Germinal center (tissue), 1 donor: ENCODE measurements at places on chromosomes 3 and 15.

DNA sequence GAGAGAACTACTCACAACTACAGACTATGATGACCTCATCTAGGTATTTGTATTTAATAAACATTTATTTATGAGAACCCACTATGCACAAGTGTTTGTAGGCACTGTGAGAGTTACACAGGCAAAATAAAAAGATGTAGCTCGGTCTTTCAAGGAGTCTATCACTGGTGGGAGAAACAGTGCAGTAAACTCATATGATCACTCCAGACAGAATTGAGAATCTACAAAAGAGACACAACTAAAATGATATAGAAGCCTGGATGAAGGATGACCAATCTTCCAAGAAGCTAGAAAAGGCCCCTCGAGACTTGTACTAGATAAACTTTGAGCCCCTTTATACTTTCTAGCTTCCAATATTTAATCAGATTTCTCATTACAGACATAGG, 70.2 kb upstream of the ZBTB20 start:
- no peak for DNase-seq

DNA sequence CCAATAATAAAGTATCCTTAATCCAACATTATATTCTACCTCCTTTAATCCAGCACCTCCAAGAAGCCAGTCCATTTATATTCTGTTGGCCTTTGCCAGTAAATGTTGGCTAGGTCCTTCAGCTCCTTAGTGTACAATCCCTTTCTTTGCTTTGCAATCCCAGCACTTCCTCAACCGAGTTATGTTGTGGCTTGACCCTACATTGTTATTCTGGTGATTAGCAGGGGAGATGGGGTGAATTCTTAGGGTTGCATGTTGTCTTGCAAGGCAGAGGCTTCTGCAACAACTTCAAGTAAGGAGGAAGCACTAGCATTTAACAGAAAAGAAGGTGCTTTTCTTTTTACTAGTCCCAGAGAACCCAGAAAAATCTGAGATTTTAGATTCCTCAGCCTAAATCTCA, 127.2 kb downstream of the CD47 start:
- no peak for DNase-seq

GRCh38 chr3:149833241-149833640, 20.2 kb downstream of the RNF13 start:
- no peak for DNase-seq

DNA sequence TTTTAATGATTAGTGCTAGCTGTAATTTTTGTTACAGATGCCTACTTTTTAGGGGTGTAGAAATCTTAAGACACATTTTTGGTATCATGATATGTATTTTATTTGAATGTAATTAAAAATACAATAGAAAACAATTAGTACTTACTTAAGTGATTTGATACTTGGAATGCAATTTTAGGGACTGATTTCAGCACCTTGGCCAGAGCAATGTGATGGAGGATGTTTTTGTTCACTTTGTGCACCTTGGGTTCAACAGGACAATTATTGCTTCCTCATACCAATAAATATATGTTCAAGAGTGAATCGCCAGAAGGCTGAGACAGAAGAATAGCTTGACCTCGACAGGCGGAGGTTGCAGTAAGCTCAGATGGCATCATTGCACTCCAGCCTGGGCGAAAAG, 22.3 kb downstream of the GMNC start:
- DNase-seq = no peak

GRCh38 chr3:188869628-188870027, 302.1 kb upstream of the TPRG1 start:
- DNase-seq = no peak

GRCh38 chr3:60055765-60056164, 1005.9 kb upstream of the CFAP20DC start:
- no peak for DNase-seq

- DNase-seq = no peak
These were observed 179.3 kb downstream of the POTEB3 start for GRCh38 chr15:21260966-21261395.

- DNase-seq = no peak
These were observed 23.2 kb downstream of the LMCD1 start for GRCh38 chr3:8524656-8525399.

GRCh38 chr15:68781766-68782588, 38.7 kb downstream of the ANP32A start:
- no peak for DNase-seq

DNA sequence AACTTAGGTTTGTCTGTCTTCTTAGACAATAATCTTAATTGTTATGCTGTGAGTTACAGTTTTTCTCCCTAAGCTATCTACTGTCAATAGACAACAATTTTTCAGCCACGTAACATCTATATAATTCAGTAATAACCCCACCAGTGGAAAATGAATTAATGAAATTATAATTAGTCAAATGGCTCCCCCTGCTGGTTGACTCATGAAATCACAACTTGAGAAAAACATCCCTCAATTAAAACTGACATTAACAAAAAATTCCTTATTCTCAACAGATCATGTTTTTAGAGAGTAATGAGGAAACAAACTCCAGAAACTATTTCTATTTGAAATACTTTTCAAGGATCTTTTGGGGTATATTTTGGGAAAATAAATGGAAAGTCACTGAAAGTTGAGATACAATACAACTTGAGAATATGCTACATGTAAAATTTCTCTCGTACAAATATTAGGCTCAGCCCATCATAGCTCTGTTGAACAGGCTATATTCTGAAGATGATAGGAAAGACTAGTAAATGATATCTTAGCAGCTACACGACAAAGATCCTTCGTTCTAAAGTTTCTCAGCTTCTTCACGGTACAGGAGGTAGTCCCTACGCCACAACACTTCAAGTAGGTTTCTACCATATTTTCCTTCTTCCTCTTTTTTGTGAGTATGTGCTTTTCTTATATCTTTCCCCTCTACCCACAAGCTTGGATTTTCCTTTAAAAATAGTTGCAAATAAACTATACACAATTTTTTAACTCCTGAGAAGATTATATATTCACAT, 20.7 kb downstream of the PPP1R2 start:
- DNase-seq = peak; percentile 57

GRCh38 chr3:127304121-127304744, 16.4 kb upstream of the PRR20G start:
- no peak for DNase-seq

GRCh38 chr15:25368850-25369249, 70.0 kb downstream of the UBE3A start:
- DNase-seq = no peak

DNA sequence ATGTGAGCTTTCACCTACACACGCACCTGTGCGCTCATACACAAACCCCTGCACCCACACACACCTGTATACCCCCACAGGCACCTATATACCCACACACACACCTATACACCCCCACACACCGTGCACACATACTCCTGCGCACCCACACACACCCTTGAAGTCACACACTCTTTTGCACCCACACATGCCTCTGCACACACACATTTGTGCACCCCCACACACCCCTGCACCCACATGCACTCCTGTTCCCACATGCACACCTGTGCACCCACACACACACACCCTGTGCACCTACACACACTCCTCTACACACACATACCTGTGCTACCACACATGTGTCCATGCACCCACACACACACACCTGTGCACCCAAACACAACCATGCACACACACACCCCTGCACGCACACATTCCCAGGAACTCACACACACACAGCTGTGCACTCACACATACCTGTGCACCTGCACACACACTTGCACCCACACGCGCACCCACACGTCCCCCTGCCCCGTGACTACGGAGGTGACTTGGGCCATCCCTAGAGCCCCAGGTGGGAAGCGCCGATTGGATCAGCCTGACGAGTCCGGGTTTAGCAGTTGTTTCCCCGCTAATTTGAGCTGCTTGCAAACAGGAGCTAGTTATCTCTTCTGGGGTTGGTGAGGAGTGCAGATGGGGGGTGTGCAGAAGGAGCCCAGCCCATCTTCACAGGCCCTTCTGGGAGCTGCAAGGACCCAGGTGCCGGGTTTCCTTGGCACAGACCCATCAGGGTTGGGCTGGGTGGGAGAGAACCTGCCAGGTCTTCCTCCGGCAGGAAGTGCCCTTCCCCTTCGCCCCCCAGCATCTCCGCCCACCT, 97.8 kb downstream of the CHSY1 start:
- DNase-seq = no peak

- no peak for DNase-seq
These were observed 58.8 kb upstream of the ARL6 start for GRCh38 chr3:97705764-97706163.
